CD4-positive, alpha-beta T cell treated with Interleukin-12 subunit alpha and Interleukin-12 subunit beta, for 1 hour (primary cell): ENCODE measurements at places on chromosomes 3 and 15.
A peak's percentile ranks its signal among the peaks of the same experiment; 100 is the strongest.

DNA sequence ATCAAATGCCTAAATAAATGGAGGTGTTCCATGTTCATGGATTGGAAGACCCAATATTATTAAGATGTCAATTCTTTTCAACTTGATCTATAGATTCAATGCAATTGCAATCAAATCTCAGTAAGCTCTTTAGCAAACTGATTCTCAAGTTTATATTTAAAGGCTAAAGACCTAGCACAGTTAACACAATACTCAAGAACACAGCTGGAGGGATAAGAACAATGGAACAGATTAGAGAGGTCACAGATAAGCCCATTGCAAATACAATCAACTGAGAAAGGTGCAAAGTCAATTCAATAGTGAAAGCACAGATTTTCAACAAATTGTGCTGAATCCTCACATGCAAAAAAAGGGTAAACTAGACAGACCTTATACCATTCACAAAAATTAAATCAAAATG lies 198.9 kb downstream of the P3H2 start:
- DNase-seq = no peak

DNA sequence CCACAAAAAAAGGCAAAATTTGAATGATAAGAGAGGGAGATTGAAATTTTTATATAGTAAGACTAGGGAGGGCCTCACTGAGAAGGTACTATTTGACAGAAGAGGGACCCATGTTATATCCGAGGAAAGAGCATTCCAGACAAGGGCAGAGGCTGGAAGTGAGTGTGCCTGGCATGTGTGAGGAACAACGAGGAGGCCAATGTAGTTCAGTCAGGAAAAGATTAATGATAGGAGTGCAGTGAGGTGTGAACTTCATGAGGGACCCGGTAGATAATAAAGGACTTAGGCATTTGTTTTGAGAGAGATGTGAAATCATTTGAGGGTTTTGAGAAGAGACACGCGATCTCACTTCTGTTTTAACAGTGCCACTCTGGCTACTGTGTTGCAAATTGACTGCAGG lies 36.3 kb downstream of the ASTE1 start:
- no peak for DNase-seq

DNA sequence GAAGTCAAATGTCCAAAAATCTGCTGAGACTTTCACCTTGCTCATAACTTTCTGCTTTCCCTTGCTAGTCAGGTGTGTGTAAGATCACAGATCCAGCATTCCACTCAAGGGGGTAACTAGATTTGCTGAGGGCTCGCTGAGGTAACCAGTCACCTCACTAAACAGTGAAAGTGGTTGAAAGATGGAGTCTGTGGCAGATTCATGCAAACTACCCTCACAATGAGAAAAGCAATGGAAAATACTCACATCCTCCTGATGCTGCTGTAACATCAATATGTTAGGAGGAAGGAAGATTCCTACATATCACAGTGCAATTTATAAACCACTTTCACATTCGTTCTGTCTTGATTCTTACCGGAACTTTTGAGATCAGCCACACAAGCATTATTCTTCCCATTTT lies 174.3 kb upstream of the BCL6 start:
- DNase-seq = peak; percentile 22

- peak; percentile 65 for DNase-seq
Measured at GRCh38 chr3:15647611-15648167, 46.1 kb downstream of the BTD start.

DNA sequence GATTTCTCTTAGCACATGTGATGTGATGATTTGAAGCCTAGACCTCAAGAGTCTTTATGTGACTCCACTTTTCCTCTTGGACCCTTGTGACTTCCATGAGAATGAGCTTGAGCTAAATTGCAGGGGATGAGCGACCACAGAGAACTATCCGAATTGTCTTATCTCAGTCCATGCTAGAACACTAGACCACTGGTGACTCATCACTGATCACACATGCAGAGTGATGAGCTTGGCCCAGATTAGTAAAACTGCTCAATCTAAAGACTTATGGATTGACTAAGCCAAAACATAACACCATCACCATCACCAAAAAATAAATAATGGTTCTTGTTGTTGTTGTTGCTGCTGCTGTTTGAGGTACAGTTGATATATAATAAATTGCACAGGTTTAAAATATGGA lies 114.1 kb upstream of the CFAP20DC start:
- DNase-seq = no peak

GRCh38 chr3:98552232-98553020 lies 20.6 kb downstream of the GPR15 start:
- no peak for DNase-seq

- DNase-seq = no peak
Measured at GRCh38 chr3:108071368-108071767, 19.5 kb downstream of the CD47 start.

DNA sequence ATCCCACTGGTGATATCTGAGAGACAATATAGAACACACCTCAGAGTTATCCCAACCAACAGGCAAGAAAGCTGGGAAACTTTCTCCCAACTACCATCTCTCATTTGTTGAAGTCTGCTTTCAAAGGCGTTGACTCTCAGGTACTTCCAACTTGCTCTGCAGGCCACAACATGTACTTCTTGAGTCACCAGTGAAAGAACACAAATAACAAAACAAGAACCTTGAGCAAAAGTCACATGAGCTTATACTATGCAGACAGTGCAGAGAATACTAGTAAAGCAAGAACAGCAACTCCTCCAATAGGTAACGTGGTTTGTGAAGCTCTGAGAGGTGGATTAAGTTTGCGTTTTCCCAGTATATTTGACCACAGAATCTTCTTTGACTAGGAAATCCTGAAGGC lies 20.6 kb downstream of the SNTN start:
- DNase-seq = no peak

DNA sequence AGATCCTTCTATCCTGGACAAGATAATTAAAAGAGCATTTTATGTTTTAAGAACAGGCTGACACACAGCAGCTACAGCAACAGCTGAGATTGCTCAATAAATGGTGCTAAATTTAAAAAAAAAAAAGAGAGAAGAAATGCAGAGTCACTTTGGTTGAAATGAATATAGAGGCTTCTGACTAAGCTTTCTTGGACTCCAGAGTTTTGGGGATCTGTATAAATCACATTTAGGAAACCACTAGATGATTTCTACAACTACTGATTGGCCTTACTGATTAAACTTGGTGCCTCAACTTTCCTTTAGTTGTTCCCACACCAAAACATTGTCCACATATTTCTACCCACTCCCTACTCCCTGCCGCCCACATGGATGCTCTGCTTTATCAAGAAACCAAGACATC lies 132.9 kb upstream of the ZBTB20 start:
- no peak for DNase-seq

GRCh38 chr15:78177447-78177873 lies 28.3 kb downstream of the IDH3A start:
- peak; percentile 23 for DNase-seq

- DNase-seq = peak; percentile 73
Measured at GRCh38 chr3:27357665-27358258, 11.4 kb downstream of the NEK10 start.

DNA sequence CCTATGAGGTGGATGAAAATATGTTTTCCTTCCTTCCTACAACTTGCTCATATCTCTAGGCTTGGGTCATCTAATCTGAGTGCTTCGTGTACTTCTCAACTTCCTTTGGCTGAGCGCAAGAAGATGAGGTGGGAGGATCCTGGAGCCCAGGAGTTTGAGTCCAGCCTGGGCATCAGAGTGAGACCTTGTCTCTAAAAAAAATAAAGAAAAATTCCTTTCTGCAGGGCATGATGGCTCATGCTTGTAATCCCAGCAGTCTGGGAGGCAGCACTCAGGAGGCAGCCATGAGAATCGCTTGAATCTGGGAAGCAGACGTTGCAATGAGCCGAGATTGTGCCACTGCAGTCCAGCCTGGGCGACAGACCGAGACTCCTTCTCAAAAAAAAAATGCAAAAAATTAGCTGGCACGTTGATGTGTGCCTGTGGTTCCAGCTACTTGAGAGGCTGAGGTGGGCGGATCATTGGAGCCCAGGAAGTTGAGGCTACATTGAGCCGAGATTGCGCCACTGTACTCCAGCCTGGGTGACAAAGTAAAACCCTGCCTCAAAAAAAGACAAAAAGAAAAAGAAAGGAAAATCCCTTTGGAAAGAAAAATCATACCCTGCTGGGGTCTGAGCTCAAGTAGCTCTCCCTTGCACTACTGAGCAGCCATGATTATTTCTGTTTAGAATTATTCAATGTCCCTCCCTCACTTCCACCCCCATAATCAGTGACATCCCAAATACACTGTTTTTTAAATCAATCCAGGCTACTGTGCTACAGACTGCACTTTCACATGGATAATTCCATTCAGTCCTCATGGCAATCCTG lies 28.0 kb upstream of the RAB11A start:
- DNase-seq = no peak

DNA sequence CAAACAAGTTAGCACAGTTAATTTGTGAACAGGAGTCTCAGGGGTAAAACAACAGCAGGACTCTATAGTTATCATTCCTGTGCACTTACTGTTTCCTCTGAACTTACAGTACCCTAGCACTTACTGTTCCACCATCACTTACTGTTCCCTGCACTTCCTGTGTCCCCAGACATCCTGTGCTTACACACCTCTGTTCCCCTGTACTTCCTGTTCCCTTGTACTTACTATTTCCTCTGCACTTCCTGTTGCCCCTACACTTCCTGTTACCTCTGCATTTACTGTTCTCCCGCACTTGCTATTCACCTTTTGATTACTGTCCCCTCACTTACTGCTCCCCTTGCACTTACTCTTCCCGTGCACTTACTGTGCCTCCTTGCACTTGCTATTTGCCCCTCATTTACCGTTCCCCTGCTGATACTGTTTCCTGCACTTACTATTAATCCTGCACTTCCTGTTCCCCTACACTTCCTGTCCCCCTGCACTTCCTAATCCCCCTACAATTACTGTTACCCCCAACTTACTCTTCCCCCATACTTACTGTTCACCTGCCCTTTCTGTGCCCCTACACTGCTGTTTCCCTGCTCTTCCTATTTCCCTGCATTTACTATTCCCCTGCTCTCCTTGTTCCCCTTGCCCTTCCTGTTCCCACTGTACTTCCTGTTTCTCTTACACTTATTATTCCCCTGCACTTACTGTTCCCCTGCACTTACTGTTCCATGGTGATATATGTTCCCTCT lies 30.3 kb downstream of the TPRA1 start:
- no peak for DNase-seq

- peak; percentile 72 for DNase-seq
Measured at GRCh38 chr3:52056521-52056967, at the start of gene DUSP7. Gene DUSP7 (minus strand): TSS chr3:52056571. CDS start chr3:52056366, 205 bp downstream.

DNA sequence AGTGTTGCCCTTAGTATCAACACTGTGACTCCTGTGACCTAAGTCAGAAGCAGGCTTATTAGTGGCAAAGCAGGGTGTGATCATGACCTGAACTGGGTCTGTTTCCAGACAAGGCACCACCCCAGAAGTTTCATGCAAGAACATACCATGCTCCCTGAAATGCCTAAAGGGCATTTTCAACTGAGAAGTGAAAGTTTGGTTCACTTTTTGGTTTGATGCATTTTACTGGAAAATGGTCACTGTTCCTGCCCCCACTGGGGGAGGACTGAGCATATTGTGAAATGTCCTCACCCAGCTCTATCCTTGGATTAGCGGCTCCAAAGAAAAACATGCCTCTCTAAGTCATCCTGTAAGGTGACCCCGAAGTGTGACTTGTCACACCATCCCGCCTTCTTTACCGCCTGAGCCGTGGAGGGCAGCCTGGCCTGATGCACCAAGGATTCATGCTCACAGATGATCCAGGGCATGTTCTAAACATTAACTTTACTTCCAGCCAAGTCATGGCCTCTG lies 3.1 kb upstream of the FAM240A start:
- DNase-seq = no peak

- no peak for DNase-seq
Measured at GRCh38 chr3:141887051-141887450, 10.6 kb downstream of the ATP1B3 start.

- DNase-seq = no peak
Measured at GRCh38 chr3:16614033-16615031, 9.1 kb upstream of the DAZL start.

DNA sequence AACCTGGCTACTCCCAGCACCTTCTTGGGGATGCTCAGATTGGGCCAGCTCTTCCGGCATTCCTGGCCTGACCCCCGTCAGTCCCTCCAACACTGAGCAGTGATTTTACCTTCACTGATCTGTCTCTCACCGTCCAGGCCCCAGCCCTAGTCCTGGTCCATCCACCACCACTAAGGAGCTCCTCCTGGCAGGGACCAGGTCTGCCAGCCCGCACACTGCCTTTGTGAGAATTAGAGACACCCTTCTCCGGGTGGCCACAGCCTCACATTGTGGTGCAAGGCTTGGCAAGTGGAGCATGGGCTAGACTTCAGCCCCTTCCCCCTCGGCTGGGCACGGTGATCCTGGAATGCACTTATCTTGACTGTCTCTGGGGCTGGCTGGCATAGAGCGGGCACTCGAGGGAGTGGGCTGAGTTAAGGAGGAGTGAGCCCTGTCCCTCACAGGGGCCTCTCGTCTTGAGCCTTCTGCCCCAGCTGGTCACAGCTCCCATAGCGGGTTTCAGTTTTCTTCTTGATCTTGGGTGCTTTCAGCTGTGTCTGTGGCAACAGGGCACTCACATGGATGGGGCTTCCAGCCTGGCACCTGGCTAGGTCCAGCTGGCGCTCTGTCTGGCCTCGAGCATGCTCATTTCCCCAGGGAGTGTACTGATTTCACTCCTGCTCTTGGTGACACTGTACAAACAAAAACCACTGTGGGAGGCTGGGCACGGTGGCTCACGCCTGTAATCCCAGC lies 53.9 kb downstream of the LINGO1 start:
- DNase-seq = no peak

DNA sequence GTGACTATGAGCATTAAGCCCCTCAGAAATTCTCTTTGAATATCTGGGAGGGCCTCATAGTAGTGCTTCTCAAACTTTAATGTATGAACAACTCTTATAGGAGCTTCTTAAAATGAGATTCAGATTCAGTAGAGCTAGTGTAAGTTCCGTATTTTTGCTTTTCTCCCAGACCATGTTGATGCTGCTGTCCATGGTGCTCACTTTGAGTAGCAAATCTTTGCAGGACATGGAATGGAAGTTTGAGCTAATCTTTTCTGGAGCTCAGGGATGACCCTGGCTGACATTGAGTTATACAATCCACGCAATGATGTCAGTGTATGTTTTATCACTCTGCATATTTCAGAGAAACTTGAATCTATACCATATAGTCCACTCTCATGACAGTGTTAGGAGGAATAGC lies 134.2 kb downstream of the OTOL1 start:
- no peak for DNase-seq

DNA sequence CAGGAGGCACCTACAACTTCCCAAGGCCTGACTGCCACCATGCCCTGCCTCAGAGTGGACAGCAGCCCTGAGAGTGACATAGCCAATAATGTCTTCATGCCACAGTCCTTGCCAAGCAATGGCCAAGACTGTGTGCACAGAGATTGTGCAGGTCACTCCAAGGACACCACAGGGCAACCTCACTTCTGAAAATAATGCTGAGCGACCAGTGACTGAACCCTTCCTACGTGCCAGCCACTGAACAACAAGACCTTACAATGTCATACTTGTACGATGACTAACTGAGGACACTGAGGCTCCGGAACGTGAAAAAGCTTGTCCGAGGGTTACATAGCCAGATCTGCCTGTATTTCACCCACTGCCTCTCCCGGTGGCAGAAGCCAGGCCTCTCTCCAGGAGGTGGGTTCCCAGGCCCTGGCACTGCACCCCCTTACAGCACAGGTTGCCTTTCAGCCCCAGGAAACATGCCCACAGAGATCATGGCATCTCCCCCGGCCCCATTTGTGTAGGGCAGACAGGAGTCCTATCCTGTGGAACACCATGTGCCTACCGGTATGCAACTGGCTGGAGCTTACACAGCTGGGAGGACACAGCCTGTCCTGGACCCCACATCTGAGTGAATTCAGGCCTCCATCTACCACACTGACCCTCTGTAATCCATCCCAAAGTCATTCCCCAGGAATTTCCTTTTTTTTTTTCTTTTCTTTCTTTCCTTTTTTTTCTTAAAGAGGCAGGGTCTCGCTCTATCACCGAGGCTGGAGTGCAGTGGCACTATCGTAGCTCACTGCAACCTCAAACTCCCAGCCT lies 72.3 kb downstream of the SLC12A8 start:
- DNase-seq = no peak
